Upper lobe of right lung (tissue), 1 donor: ENCODE measurements at places on chromosomes 7 and 10. TPM values are rescaled to one million over a fixed set of nuclear protein-coding genes. Genes with fewer than 3 reads are reported as not detected.

The ACBD7 gene
- not detected for total RNA-seq

DNA sequence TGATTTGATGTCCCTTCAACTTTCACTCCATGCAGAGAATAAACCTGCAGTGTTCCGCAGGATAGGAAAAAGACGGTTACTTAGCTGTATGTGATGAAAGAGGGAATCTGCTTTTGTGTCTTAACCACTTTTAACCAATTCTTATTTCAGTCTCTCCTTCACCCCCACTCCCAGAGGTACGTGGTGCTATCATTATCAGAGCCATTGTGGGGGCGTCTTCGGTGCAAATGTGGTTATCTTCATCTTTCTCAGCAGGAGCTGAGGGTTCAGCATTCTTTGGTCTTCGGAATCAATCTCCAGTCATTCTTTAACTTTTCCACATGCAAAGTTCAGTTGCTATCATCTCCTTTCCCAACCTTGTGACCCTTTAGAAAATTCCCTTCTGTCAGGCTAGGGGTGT is 219.9 kb upstream of the LYZL1 start:
- no peak for DNase-seq
- no peaks in the 10 kb centered on the region for H3K36me3 ChIP-seq
- no peak overlapping the region for H3K4me3 ChIP-seq
- no peak overlapping the region for H3K27ac ChIP-seq

The MYL7 gene
- total RNA-seq = 3.1 TPM

The CPXM2 gene
- 9.7 TPM for total RNA-seq

- no peaks in the 10 kb centered on the region for H3K4me1 ChIP-seq
- no peak for DNase-seq
- no peaks in the 10 kb centered on the region for H3K36me3 ChIP-seq
Observed at GRCh38 chr7:81624021-81624592, 145.7 kb downstream of the HGF start.

The FBXO24 gene
- total RNA-seq = 1.4 TPM

- DNase-seq = no peak
- no peak overlapping the region for H3K27ac ChIP-seq
- H3K36me3 ChIP-seq = no peaks in the 10 kb centered on the region
- no peaks in the 10 kb centered on the region for H3K27me3 ChIP-seq
- H3K4me3 ChIP-seq = no peak overlapping the region
Observed at GRCh38 chr7:132424277-132424676, 152.0 kb downstream of the PLXNA4 start.

The TSPAN15 gene
- total RNA-seq = 47.3 TPM

GRCh38 chr7:158063850-158064610 is 523.6 kb downstream of the PTPRN2 start:
- H3K4me1 ChIP-seq = no peaks in the 10 kb centered on the region
- DNase-seq = no peak
- H3K27ac ChIP-seq = no peak overlapping the region
- no peaks in the 10 kb centered on the region for H3K36me3 ChIP-seq
- no peak overlapping the region for H3K4me3 ChIP-seq

GRCh38 chr7:120720317-120720716 is 137.6 kb downstream of the TSPAN12 start:
- H3K4me3 ChIP-seq = no peak overlapping the region
- H3K27me3 ChIP-seq = no peaks in the 10 kb centered on the region
- no peak overlapping the region for H3K27ac ChIP-seq
- H3K36me3 ChIP-seq = no peaks in the 10 kb centered on the region
- H3K4me1 ChIP-seq = no peaks in the 10 kb centered on the region

The FBXL13 gene
- 3.0 TPM for total RNA-seq

DNA sequence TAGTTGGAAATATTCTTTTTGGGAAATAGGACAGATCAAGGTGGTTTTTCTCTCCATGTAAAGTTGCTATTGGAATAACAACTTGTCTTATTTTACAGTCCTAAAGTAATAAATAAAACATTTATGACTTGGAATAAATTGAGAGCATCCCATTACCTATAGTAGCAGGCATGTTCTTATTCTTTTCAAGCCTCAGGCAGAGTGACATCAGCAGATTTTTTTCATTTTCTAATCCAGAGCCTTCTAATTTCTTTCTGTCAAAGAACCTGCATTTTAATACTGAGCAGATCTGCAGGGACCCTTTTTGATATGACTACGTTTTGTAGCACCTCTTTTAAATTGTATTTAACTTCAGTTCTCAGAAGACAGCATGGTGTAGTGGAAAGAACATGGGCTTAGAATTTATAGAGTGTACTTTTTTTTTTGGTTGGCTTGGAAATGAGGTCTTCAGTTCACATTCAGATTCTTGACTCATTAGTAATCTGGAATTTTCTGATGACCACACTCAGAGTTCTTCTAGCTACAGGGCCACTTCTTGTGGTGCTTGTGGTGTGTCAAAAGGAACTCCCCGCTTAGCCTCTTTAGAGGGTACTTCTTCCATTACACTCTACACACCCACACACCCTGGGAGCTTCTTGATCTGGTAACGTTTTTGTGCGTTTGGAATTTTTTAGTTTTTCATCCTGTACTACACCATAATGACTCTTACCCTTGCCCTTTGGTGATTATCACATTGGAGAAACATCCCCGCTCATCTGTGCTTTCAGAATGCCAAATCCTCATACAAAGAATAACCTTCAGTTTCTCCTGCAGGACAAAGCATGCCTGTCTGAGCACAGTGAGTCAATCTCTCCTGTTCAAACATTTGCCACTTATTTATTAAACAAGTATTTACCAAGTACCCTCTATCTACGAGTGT is 34.6 kb downstream of the AGK start:
- DNase-seq = no peak
- no peaks in the 10 kb centered on the region for H3K4me1 ChIP-seq
- no peak overlapping the region for H3K27ac ChIP-seq
- no peaks in the 10 kb centered on the region for H3K27me3 ChIP-seq
- no peak overlapping the region for H3K4me3 ChIP-seq

DNA sequence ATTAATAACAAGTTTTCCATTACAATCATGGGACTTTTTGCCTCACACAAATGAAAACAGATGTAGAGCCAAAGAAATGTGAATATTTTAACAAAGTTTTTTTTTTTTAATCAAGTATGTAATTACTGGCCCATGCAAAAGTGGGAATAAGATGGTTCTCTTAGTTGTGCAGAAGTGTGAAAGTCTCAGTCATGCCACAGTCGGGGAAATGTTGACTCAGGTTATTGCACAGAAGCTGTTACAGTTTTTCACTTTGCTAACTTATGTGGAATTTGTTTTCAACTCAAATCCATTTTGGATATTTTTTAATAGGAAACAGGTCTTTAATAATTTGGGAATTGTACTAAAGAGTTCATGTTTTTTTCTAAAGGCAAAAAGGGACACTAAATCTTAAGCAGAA is 44.0 kb upstream of the CAV2 start:
- no peaks in the 10 kb centered on the region for H3K4me1 ChIP-seq
- no peak overlapping the region for H3K27ac ChIP-seq
- H3K4me3 ChIP-seq = no peak overlapping the region
- no peak for DNase-seq
- H3K27me3 ChIP-seq = no peaks in the 10 kb centered on the region

DNA sequence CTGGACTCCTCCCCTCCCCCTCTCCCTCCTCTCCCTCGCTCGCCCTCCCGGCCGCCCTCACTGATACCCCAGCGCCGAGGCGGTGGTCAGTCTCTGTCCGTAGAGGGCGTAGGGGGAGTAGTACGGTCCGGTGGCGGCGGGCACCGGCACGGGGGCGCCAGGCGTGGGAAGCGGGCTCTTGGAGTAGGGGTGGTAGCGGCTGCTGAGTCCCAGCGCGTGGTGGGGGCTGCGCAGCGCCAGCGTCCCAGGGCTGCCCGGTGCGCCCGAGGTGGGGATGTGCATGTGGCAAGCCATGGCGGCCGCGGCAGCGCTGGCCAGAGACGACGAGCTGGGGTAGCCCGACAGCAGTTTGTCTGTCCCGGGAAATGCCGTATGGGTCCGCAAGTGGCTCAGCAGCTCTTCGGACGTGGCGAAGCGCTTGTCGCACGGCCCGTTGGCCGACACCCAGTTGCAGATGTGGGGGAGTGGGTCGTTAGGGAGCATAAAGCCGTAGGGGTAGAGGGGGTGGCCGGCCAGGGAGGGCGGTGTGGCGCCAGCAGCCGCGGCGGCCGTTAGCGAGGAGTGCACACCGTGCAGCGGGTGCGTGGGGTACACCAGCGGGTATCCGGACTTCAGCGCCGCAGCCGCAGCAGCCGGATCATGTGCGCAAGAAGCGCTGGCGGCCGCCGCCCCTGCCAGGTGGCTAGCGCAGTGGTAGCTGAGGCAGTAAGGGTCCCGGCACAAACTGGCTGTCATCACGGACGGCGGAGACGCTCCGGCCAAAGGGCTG is 2.7 kb downstream of the ZNF503 start:
- peak overlapping the region; percentile 96 for H3K27ac ChIP-seq
- H3K4me1 ChIP-seq = peaks cover 11% of the 10 kb centered on the region
- peaks cover 11% of the 10 kb centered on the region for H3K27me3 ChIP-seq
- H3K36me3 ChIP-seq = peaks cover 8% of the 10 kb centered on the region

- DNase-seq = no peak
- peaks cover 11% of the 10 kb centered on the region for H3K4me1 ChIP-seq
- H3K36me3 ChIP-seq = no peaks in the 10 kb centered on the region
- no peak overlapping the region for H3K4me3 ChIP-seq
- peaks cover 11% of the 10 kb centered on the region for H3K27me3 ChIP-seq
Observed at GRCh38 chr7:116670409-116671015, 1.5 kb upstream of the MET start.

DNA sequence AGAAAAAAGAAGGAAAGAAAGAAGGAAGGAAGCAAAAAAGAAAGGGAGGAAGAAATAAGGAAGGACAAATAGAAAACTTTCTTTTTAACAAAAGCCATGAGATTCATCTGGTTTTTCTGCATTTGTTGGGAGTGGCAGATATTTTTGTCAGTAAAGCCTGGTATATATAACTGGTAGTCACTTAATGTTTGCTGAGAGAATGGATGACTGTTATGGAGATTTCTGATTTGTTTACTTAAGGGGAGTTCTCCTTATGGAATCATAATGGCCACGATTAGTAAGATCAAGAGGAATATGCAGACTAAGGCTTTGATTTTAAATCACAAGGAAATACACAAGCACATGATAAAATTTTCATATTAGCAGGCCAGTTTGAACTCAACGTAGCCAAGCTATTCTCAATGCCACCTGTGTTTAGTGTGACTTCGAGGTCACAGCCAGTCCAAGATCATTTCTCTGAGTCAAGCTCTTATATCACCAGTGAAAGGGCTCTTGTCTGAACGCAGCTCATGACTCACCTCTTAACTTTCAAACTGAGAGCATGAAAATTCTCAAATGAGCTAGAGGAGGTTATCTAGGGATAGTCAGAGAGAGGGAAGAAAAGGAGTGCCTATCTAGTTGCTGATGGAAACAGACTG is 445.1 kb upstream of the ZMIZ1 start:
- H3K4me3 ChIP-seq = no peak overlapping the region
- DNase-seq = no peak
- no peaks in the 10 kb centered on the region for H3K27me3 ChIP-seq
- H3K36me3 ChIP-seq = no peaks in the 10 kb centered on the region

- no peaks in the 10 kb centered on the region for H3K27me3 ChIP-seq
- H3K4me1 ChIP-seq = no peaks in the 10 kb centered on the region
- no peaks in the 10 kb centered on the region for H3K36me3 ChIP-seq
- no peak overlapping the region for H3K27ac ChIP-seq
- DNase-seq = no peak
Observed at GRCh38 chr7:103651593-103652377, 205.8 kb upstream of the SLC26A5 start.

- H3K27me3 ChIP-seq = no peaks in the 10 kb centered on the region
- DNase-seq = no peak
- no peak overlapping the region for H3K4me3 ChIP-seq
- H3K36me3 ChIP-seq = no peaks in the 10 kb centered on the region
- no peak overlapping the region for H3K27ac ChIP-seq
- H3K4me1 ChIP-seq = no peaks in the 10 kb centered on the region
Observed at GRCh38 chr10:22369434-22370072, 24.3 kb downstream of the SPAG6 start.

The SEMA3E gene
- total RNA-seq = 11.9 TPM

DNA sequence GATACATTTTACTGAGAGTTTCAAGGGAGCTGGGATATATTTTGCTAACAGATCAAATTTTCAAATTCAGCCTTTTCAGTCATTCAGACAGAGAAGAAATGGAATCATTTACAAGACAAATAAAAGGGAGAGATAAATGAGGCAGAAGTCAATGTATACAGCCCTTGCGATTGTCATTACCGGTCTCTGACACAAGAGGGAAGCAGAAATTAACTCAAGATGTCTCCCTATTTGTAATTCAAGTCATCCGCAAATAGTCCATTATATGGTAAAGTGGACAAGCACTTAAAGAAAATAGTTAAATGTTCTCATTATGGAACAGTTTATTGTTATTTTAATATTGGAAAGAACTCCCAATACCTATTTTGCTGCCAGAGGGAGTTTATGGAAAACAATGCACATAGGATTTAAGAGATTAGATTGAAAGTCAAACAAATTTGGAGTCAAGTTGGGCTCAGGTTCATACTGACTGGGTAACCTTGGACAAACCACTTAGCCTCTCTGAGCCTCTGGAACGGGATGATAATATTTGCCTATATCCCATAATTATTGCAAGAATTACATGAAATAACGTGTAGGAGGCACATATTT is 89.3 kb upstream of the PRKCQ start:
- H3K27ac ChIP-seq = no peak overlapping the region
- no peak for DNase-seq
- no peaks in the 10 kb centered on the region for H3K36me3 ChIP-seq
- peaks cover 7% of the 10 kb centered on the region for H3K27me3 ChIP-seq
- no peaks in the 10 kb centered on the region for H3K4me1 ChIP-seq

GRCh38 chr10:52454491-52454890 is 140.4 kb downstream of the DKK1 start:
- no peak overlapping the region for H3K27ac ChIP-seq
- no peaks in the 10 kb centered on the region for H3K4me1 ChIP-seq
- H3K4me3 ChIP-seq = no peak overlapping the region
- no peaks in the 10 kb centered on the region for H3K36me3 ChIP-seq

DNA sequence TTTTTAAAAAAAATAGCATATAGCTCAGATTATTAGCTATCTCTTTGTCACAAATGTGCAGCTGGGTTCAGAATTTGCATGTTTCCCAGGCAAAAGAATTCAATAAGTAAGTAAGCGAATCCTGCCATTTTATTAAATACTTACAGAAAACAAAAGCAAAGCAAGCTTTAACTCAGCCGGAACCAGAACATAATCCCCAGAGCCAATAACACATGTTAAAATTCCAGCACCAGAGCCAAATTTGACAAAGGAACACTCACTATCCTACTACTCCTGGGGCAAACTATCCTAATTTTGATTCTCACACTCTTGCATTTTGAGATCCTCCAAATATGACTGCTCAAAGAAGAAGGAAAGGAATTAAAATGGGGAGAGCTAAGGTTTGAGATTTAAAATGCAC is 32.6 kb downstream of the LRRTM3 start:
- no peak for DNase-seq
- H3K4me1 ChIP-seq = no peaks in the 10 kb centered on the region
- H3K27me3 ChIP-seq = no peaks in the 10 kb centered on the region

- no peak overlapping the region for H3K27ac ChIP-seq
- no peaks in the 10 kb centered on the region for H3K4me1 ChIP-seq
- H3K4me3 ChIP-seq = no peak overlapping the region
- H3K27me3 ChIP-seq = no peaks in the 10 kb centered on the region
Observed at GRCh38 chr10:66151346-66151745, 774.5 kb upstream of the LRRTM3 start.

DNA sequence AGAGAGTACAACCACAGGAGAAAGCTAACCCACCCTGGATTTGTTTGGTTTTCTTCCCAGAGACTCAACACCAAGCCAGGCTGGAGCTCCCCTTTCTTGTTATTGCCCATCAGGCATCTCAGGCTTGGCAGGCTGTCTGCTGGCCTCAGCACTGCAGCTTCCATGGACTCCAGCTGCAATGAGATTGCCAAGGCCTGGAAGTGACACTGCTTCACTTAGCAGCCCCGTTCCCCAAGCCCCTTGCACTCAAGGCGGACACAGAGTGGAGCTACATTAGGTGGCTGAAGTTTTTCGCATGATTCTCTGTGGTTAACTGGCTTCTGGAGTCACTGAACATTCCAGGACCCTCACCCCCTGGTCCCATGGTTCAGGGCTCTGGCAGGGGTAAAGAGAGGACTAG is 163.1 kb upstream of the GDF10 start:
- no peaks in the 10 kb centered on the region for H3K4me1 ChIP-seq
- DNase-seq = no peak
- no peaks in the 10 kb centered on the region for H3K27me3 ChIP-seq
